Activated T-helper 2 cell treated with anti-CD3 and anti-CD28 coated beads, Interferon-gamma antibody, Interleukin-2, Interleukin-4, amounts not matched to agents 10 μg/mL and 5 μg/mL and 100 μg/mL, durations not matched to agents 14 hours and 24 hours and 36 hours (primary cell): ENCODE measurements at places on chromosomes 1 and 21. TPM values are rescaled to one million over a fixed set of nuclear protein-coding genes. Genes with fewer than 3 reads are reported as not detected.

Gene CD48
- total RNA-seq, result 101 and 103 TPM in 2 replicates

DNA sequence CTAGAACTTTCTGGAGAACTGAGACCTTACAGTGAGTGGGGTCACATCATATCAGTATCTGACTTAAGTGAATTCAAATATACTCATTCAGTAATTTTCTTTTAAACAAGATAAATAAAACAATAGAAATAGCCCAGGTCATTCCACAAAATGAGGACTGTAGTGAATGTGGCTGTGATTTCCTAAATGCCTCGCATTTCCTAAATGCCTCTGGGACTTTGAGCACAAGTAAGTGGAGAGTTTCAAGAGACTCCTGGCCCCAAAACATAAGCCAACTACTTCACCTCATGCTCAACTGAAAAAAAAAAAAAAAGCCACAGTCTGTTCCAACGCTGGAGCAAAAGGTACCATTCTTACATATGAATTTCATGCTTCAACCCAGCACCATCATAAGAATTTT is 81.5 kb downstream of the ZNF281 start:
- no peak for DNase-seq

DNA sequence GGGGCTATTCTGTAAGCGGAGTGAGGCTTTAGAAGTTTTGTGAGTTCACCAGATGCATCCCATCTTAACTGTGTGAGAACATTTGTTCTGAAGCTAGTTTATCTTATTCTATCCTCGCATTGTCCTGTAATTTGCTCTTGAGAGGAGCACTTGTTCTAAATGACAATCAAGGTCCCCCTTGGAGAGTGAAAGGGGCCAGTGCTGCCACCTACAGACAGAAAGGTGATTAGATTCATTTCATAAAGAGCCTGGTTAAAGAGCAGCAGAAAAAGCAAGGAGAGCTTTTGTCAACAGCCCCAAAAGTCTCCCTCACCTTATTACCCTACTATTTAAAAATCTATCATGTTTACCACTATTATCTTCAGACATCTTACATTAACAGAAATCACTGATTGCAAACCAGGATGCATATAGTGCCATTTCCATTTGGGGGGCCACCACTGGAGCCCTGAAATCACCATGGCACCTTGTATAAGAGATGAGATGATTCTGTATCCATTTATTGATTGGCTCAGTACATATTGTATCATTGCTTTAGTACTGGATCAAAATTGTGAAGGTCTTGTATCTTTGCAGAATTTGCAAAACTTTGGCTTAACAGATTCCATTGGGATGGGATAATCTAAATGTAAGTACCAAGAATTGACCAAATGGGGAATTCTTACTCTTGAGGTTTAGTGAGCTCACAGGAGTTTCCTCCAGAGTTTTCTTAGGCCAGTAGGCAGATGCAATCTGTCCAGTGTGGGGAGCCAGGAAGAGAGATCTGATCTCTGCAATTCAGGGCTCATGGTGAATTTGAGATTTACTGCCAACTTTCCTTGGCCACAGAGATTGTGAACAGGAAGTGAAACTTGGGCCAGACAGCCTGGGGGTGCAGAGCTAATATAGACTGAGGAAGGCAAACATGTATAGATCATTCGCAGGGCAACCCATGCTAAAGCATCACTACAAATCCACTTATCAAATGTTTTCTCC is 64.3 kb upstream of the TRABD2B start:
- DNase-seq, result no peak

- no peak for DNase-seq
Measured at GRCh38 chr1:150568594-150568966, 10.8 kb downstream of the MCL1 start.

- DNase-seq, result no peak
Measured at GRCh38 chr1:164673584-164674214, 114.7 kb downstream of the PBX1 start.
